Astrocyte (in vitro differentiated cells and primary cell): ENCODE measurements at places on chromosomes 2 and 18.

DNA sequence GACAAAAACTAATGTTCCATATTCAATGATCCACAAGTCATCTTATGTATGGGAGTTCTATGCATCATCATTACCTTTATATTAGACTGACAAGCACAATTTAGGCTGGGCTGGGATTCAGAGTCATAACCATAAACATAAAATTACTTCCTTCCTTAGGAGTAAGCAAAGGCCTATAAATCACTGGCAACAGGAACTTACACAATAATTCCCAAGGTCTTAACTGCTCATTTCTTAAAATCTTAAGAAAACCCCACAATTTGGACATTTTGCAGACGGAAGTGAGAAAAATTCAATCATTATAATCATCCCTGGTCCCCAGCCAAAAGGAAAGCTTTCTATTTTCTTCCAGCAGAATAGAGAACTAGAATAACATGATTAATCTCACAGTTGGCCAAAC is 232.3 kb downstream of the DYM start:
- DNase-seq = no peak

- DNase-seq = no peak
These were observed 1.6 kb downstream of the CAVIN2 start for GRCh38 chr2:191845248-191845715.

DNA sequence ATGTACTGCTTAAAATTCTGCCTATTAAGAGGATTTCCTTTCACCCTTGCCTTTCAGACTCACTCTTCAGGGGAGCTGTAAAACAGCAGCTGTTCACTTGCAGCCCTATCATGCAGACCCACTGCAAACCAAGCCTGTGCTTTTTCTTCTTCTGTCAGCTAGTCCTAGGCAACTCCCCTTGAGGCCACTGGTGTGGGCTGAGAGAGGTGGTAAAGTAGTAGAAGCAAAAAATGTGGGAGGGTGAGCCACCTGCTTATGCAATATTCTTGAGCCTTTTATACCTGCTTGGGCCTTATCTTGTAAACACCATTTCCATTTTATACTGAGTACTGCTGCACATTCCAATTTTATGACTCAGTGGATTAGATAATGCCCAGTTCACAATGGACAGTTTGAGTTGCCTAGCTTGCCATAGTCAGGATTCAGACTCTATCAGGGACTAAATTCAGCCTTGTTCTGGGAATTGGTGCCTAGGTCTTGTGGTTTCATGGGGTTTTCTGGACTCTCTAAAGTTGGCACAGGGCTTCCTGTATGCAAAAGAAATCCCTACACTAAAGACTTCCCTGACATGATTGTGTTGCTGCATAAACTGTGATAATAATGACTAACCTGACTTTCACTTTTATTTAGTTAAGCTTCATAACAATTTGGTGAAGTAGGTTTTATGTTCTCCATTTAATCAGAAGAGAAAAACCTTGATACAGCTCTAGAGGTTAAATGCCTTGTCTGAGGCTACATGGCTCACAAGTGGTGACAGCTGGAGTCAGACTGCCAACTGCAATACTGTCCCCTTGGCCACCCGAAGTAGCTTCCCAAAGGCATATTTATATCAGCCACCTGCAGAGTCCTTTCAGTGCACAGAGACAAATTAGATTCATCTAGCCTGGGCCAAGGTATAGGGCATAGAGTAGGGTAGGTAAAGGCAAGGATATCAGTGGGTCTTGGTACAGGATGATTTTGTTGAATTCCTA is 47.4 kb upstream of the KDM3A start:
- peak; percentile 48 for DNase-seq

GRCh38 chr18:62258616-62259015 is 66.5 kb upstream of the TNFRSF11A start:
- DNase-seq = no peak

- no peak for DNase-seq
These were observed 22.0 kb upstream of the MAP4K4 start for GRCh38 chr2:101675512-101675911.

DNA sequence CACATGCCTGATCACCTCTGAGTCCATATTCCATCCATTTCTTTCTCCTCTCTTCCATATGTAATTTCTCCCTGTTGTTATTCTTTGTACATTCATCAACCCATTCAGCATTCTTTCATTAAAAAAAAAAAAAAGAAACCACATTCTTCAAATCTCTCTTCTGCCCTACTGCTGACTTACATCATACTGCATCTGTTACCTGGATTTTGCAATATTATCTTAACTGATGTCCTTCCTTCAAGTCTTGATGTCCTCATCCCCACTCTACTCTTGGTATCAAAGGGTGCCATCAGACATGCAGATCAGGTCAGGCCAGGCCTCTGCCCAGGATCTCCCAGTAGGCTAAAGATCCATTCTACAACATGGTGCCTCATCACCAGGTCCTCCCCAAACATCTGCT is 90.6 kb downstream of the SGPP2 start:
- no peak for DNase-seq

DNA sequence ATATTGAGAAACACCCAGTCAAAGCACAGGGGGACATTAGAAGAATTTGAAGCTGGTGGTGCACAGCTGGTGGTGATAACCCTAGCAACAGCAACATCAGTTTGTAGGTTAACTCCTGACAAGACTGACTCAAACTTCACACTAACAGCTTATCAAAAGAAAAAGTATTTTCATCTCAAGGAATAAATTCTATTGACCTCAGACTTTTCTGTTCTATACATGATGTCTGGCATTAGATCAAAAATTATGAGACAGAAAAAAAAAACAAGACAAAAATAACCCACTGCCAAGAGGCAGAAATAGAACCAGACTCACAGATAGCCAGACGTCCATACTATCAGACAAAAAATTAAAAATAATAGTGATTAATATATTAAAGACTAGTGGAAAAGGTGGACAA is 126.1 kb downstream of the COL6A3 start:
- DNase-seq = no peak

DNA sequence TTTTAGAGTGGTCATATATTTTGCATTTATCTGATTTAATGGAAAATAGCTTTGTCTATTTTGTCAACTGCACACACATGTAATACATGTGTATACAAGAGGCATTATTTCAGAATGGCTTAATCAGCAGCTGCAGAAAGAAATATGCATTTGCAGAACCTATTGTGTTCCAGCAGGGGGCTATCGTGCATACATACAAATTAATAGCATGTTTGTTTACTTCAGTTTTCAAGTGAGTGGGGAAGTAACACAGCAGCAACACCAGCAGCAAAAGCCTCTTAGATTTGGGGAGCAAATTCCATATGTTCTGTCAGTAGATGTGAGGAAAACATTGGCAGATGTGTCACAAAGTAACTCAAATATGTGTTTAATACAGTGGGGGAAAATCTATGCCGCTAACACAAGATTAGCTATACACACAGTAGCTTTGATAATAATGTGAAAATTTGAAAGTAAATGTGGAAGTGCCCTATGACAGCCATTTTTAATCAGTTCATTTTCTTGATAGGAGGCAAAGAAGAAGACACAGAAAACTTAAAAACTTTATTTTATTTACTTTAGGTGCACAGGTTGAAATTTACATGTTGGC is 218.1 kb downstream of the WDR7 start:
- peak; percentile 35 for DNase-seq

DNA sequence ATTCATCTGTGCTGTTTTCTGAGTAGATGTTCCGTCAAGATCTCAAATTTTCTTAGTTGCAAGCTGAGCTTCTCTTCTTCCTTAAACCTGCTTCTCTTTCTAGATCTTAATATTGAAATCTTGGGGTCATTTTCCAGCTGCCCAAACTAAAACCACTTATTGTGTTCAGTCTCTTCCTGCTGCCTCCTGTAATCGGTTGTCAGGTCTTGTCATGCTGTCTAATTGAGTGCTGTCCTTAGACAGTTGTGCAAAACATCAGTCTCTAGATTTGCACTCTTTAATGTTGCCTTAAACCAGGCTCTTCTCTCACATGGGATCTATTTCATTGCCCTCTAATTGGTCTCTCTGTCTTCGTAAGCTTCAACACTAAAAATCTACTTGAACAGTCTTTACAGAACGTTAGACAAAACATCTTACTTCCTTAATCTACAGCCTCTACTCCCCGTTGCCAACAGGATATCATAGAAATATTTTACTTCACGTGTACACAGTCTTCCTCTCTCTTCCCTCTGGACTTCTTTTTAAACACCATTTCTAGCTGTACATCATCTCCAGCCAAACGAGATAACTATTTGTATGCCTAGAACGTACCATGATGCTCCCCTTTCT is 34.9 kb downstream of the GPD2 start:
- DNase-seq = no peak

- DNase-seq = no peak
These were observed 89.7 kb downstream of the AFF3 start for GRCh38 chr2:100052650-100053049.

DNA sequence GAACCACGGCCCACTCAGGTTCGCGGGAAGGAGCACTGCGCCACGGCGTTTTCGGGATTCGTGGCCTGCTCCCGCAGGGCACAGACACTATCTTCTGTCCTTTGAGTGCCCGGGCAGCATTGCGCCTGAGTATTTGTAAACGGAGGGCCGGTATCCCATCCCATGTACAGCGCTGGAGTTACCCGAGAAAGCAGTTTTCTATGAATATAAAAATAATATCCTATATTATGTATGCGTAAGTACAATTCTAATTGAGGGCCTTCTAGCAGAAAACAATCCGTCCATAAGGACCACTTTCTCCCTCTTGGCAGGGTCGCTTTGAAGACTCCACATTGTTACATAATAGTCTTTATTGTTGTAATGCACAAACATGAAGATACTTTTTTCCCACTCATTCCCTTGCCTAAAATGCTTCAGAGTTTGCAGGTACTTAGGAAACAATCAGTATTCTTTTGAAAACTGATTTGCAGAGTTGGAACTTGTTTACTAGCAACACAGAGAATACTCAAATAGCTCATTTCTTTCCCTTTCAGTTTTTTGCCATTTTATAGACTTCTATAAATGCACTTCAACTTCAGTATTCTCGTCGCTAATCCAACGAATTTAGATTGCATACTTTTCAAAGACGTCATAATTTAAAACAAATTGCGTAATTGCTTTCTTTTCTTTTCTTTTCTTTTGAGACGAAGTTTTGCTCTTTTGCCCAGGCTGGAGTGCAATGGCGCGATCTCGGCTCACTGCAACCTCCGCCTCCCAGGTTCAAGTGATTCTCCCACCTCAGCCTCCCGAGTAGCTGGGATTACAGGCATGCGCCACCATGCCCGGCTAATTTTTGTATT is 1.0 kb upstream of the REV1 start:
- no peak for DNase-seq

GRCh38 chr2:229001196-229001595 is 269.9 kb downstream of the PID1 start:
- DNase-seq = no peak

GRCh38 chr2:107305966-107306365 is 420.0 kb upstream of the ST6GAL2 start:
- DNase-seq = no peak

- DNase-seq = no peak
These were observed 266.9 kb downstream of the GLI2 start for GRCh38 chr2:121002597-121002996.

DNA sequence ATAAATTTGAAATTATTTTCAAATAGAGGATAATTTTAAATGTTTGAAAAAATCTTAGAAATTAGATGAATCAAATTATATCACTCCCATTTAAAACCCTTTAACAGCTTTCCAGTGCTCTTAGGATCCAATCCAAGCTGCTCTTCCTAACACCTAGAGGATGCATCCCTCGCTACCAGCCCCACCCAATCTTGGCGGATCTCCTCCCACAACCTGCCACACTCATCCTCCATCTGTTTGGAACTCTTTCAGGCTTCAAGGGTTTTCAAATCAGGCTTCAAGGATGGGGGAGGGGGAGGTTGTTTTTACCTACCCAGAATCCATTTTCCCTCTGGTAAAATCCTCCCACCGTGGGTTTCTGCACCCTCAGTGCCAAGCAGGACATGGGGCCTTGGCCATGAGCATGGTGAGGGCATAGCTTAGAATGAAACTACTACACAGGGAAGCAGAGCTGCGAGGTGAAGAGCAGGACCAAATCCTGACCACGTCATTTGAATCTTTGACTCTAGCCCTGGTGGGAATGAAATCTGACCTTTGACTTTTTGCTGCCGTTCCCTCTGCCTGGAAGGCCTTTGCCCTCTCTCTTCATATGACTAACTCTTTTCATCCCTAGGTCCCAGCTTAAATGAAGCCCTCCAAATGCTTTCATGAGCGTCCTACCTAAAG is 113.0 kb upstream of the MAPRE2 start:
- DNase-seq = no peak

- no peak for DNase-seq
These were observed 5.7 kb upstream of the KLHL29 start for GRCh38 chr2:23379220-23379695.

- peak; percentile 68 for DNase-seq
These were observed 1.4 kb downstream of the RBKS start for GRCh38 chr2:27888790-27889189.

- no peak for DNase-seq
These were observed 52.1 kb upstream of the ACAA2 start for GRCh38 chr18:49865401-49865800.

- DNase-seq = no peak
These were observed 166.7 kb upstream of the ZEB2 start for GRCh38 chr2:144686518-144687215.

- DNase-seq = no peak
These were observed 46.5 kb upstream of the KCNE4 start for GRCh38 chr2:223005496-223005895.

DNA sequence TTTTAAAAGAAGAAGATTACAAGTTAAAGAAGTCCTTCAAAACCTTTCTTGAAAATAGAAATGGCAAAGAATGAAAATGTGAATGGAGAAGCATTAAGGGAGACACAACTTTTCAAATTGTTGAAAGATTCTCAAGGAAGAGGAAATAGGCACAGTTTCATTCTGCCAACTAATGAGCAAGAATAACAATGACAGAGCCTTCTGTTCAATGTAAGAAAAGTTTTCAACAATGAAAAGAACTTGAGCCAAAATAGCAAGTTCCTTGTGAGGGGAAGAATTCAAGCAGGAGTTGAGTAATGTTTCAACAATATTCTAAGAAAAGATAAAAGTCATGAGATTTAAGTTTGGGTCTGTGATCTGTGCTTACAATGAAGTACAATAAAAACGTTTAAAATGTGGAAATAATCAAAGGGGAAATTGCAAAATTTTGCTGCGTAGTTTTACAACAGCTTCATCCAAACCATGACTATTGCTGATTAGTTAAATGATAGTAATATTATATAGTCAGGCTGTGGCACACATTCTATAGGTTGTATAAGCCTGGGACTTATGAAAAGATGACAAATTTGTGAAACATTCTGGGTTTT is 122.6 kb downstream of the METTL4 start:
- DNase-seq = no peak
